ENCODE measurements at places on chromosomes 7 and 10.

GRCh38 chr7:20735346-20736065, 51.2 kb downstream of the SP8 start:
- no peak for DNase-seq

DNA sequence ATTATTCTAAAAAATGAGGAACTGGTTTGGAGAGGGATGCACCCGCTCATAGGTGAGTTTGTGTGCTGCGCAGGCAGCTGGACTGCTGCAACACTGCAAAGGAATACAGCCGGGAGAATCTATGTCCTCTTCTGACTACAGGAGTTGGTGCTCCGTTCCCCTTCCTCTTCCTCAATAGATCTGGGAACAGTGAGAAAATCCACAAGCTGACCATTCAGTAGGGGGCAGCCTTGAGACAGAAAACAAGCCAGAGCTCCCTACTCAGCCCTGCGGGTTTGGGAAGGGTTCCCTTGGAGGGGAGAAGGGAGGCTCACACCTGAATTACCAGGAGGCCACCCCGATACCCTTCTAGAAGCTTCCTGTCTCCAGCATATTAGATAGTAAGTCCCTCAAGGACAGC, 87.3 kb upstream of the FOXI2 start:
- DNase-seq, result no peak

GRCh38 chr7:29884399-29885272, 78.3 kb downstream of the WIPF3 start:
- DNase-seq, result no peak

- no peak for DNase-seq
These were observed 269.2 kb downstream of the MAD1L1 start for GRCh38 chr7:1963575-1963974.

- DNase-seq, result no peak
These were observed 375.8 kb downstream of the MDFIC start for GRCh38 chr7:115297656-115298055.

DNA sequence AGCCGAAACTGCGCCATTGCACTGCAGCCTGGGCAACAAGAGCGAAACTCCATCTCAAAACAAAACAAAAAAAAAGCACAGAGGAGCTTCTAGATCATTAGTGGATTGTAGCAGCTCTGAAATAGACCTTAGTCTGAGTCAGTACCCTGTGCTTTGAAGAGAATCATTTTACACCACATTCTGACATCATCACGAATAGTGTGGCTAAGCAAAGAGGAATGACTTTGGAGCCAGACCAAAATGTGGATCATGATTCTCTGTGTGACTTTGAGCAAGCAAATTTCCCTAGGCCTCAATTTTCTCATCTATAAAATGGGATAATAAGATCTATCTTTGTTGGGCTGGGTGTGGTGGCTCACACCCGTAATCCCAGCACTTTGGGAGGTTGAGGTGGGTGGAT, 618.9 kb downstream of the CALN1 start:
- DNase-seq, result no peak

- no peak for DNase-seq
These were observed 165.6 kb downstream of the HGF start for GRCh38 chr7:81604075-81604807.

DNA sequence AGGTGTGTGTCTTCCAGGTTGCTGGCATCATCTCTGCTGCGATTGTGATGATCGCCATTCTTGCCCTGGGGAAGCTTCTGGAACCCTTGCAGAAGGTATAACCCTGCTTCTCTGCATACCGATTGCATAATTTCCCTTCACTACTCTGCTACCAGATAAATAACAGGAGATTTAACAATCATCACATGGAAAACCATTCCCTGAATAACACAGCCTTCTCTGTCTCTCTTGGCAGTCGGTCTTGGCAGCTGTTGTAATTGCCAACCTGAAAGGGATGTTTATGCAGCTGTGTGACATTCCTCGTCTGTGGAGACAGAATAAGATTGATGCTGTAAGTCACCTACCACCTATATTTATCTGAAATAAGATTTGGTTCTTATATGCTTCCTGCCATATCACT, 33.8 kb downstream of the SLC26A4 start:
- DNase-seq, result no peak

GRCh38 chr7:14598978-14599377, 303.6 kb downstream of the DGKB start:
- no peak for DNase-seq

DNA sequence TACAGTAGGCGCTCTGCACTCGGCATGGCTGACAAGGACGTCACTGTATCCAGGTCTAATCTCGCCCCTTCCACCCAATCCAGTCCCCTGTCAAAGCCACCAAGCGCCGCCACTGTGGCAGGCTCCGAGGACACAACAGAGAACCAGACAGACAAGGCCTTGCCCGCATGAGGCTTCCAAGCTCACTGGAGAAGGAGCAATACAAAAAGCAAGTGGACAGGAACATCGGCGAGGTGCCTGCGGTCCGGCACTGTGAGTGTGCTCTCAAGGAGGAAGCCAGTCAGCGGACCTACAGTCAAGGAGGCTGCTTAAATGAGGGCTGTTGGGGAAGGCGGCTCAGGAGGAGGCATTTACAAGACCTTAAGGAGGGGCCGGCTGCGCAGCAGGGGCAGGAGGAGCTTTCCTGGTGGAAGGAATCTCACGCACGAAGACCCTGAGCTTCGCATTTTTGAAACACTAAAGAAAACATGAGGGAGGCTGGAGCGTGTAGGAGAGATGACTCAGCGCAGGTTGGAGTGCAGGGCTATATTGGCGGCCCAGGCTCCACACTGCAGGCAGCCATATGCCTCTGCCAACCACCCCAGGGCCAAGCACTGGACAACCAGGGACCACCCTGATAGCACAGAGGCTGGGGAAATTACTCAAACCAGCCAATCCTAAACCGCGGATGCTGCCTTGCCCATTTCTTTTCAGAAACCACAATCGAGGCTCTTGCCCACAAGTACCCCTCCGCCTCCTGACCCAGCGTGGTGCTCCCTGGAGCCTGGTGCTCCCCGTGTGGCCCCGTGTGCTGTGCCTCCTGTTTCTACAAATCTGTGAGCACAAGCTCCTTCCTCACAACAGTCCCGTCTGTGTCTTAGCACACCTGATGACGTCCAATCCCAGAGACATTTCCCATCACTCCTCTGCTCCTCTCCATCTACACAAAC, 28.9 kb downstream of the GNA12 start:
- DNase-seq, result peak; percentile 64

DNA sequence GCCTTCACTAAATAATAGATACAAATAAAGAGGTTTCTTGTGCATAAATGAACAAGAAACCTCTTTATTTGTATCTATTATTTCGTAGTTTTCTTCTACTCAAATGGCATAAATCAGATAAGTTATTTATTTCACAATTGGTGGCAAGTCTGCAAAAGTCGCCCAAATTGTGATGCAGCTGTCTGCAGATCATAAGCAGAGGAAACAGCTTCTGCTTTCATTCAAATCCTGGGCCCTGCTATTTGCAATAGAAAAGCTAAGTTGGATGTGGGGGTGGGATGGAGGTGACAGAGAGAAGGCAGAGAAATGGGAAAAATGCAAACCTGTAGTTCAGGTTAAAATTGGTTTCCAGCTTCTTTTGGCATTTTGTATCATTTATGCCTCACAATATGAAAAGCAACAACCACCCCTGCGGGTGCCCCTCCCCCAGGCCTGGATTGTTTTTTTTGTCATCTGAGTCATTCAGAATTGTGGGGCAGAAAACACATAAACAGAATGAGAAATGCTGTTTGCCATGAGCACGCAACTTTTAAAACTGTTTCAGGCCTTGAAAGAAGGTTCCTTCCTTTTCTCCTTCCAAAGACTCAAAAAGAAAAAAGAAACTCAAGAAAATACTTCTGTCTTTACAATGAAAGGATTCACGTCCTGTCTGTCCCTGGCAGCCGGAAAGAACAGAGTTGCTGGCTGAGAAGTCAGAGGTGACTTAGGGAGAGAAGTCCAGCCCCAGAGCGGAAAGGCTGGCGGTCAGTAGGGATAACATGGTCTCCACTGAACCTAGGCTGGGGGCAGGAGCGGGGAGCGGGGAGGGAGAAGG, 132.9 kb downstream of the BAMBI start:
- peak; percentile 33 for DNase-seq

DNA sequence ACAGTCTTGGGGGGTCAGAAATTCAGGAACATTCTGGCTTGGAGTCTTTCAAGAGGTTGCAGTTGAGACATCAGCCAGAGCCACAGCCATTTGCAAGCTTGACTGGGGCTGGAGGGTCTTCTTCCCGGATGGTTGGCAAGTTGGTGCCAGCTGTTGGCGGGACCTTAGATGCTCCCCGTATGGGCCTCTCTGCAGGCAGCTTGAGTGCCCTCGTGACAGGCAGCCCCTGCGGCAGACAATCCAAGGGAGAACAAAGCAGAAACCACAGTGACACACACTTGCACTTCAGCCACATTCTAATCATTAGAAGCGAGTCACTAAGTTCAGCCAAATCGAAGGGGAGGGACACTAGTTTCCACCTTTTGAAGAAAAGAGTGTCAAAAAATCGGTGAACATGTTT, 59.4 kb upstream of the MXI1 start:
- no peak for DNase-seq

- peak; percentile 7 for DNase-seq
These were observed 21.4 kb downstream of the DPCD start for GRCh38 chr10:101609481-101609880.

DNA sequence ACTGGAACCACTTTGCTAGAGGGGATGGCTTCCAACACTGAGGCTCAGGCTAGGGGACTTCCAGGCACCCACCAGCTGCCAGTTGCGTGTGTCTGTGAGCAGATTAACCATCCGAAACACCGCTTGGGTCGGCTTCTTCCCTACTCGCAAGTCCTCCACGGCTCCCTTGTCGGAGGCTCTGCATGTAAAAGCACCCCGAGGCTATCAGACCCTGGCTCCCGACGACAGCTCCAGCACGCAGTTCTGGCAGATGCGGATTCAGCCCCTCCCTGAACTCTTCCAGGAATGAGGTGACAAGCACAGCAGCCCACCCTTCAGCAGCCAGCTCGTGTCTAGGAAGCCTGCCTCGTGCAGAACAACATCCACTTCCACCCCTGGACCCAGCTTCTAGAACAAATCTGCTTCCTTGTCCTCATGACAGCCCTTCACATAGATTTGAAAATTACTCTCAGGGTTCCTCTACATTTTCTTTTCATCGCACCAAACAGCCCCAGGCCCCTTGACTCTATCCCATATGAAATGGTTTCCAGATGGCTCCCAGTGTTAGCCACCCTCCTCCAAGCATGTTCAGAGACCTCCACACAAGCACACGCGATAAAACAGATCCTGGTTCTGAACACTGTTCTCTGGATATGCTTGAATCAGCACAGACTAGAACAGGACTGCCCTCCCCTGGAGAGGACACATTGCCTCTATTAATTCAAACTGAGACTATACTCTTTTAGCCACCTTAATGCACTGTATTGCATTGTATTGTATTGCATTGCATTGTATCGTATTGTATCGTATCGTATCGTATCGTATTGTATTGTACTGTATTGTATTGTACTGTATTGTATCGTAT, 44.6 kb downstream of the SLIT1 start:
- DNase-seq, result no peak

DNA sequence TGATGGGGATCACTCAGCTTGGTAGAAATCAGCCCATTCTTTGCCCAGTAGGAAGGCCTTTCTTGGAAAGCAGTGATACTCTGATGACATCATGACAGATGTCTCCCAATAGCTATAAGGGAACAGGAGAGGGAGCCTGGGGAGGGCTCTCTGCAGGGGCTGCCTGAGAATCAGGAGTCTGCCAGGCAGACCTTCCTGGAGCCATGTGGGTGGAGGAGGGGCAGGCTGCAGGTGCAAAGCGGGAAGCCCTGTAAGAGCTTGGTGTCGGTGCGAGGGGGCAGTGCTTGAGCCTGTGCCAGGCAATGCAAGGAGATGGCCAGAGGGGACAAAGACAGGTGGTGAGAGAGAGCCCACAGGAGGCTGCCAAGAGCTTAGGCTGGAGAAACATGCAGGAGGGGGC, 5.0 kb upstream of the TNS3 start:
- DNase-seq, result no peak

DNA sequence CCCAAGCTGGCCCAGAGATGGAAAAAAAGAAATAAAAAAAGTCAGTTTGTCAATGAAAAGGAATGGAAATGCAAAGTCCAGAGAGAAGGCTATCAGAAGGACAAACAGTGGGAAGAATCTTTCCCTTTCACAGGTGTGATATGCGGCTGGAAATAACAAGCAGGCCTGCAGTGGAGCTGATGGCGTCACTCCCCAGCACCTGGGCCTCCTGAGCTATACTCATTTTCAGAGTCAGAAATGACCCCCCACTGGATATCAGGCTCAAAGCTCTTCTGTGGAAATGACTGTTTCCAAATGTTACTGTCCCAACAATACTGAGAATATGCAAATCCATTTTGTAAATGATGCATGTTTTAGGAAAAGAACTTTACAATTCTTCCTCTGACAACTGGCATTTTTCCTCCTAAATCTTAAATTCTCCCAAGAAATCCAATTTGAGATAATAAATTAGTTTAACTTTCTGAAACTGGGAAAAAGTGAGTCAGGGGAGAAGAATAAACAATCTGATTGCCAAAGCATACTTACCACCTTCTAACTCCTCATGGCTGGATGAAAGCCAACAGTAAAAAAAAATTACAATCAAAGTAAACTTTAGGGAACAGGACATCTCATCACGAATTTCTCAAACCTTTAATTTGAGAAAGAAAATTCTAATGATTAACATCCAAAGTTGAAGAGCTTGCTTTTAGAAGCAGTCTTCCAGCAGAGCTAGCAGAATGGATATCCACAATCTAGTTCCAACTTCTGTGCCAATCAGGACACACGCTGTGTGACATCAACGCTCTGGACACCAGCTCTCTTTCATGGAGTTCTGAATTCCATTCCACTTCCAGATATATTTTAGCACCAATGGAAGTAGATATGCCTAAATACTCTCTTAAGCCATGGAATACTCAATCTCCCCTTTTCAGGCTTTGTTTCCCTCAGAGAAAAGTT, 5.3 kb upstream of the CUZD1 start:
- DNase-seq, result no peak

DNA sequence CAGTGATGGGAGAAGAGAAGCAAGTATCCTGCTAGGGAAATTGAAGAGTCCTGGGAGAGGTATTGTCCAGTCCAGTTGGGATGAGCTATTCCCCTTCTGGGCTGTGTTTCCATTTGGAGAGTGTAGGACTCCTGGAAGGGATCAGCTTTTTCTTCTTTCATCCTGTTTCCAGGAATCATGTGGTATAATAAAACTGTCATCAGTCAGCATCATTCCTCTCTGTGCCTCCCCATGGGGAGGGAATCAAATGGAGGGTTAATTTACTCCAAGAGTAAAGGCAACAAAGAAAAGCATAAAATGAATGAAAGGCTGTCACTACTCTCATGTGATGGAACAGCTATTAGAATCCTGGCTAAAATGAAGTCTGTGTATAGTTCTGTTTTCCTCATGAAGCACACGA, 429.9 kb downstream of the SORCS3 start:
- no peak for DNase-seq

GRCh38 chr7:90564455-90564854, 31.7 kb upstream of the CDK14 start:
- DNase-seq, result no peak

GRCh38 chr10:117096599-117097201, 41.4 kb downstream of the VAX1 start:
- no peak for DNase-seq

DNA sequence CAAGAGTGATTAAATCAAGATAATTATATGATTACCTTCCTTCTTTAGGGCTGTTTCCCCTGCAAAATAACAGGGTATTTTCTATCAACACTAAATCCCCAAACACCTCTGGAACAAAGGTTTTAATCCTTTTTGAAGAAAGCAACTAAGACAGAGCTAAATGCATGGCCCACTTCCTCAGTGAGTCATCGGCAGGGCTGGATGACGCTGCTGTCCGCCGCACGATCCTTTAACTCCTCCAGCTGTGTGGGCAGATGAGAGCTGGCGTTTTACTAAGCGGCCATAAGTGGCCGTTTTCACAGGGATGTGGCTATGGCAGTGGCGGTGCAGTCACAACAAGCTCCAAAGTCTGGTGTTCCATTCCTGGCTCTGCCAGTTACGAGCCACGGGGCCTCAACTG, 76.0 kb upstream of the C1QL3 start:
- DNase-seq, result no peak
